ENCODE measurements at places on chromosomes 6 and 20. TPM values are rescaled to one million over a fixed set of nuclear protein-coding genes. Genes with fewer than 3 reads are reported as not detected.

The CDH22 gene
- 2.6 TPM for total RNA-seq

The FAM83D gene
- total RNA-seq: 15.8 TPM

The NDUFAF4 gene
- total RNA-seq: 12.9 TPM

The PDYN gene
- not detected for total RNA-seq

The CUTA gene
- total RNA-seq: 185 TPM

The ACTL10 gene
- 1.3 TPM for total RNA-seq

The FRMD1 gene
- 0.64 TPM for total RNA-seq

The SF3B5 gene
- total RNA-seq: 111 TPM

The RSPO3 gene
- 1.4 TPM for total RNA-seq

The MMS22L gene
- 8.5 TPM for total RNA-seq
